ENCODE measurements at places on chromosomes 1 and 21. TPM values are rescaled to one million over a fixed set of nuclear protein-coding genes. Genes with fewer than 3 reads are reported as not detected.
A peak's percentile ranks its signal among the peaks of the same experiment; 100 is the strongest.

DNA sequence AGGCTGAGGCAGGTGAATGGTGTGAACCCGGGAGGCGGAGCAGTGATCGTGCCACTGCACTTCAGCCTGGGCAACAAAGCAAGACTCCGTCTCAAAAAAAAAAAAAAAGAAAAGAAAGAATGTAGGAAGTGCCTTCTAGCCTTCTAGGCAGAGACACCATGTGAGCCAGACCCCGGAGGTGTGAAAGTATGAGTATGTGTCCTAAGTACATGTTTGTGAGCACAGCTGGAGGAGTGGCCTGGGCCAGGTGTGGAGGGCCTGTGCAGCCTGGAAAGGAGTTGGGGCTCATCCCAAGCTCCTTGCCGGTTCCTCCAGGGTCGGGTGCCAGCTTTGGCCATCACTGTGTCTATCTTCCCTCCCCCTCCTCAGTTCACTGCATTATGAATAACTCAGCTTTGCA lies 13.0 kb downstream of the SOX13 start:
- no peaks in the 10 kb centered on the region for H3K36me3 ChIP-seq
- no peak for DNase-seq
- H3K27ac ChIP-seq, result peak overlapping the region; percentile 67
- H3K4me3 ChIP-seq, result no peak overlapping the region
- H3K27me3 ChIP-seq, result no peaks in the 10 kb centered on the region
- H3K4me1 ChIP-seq, result peaks cover 40% of the 10 kb centered on the region

Gene INKA2
- total RNA-seq, result not detected

Gene TAL1
- total RNA-seq, result not detected

DNA sequence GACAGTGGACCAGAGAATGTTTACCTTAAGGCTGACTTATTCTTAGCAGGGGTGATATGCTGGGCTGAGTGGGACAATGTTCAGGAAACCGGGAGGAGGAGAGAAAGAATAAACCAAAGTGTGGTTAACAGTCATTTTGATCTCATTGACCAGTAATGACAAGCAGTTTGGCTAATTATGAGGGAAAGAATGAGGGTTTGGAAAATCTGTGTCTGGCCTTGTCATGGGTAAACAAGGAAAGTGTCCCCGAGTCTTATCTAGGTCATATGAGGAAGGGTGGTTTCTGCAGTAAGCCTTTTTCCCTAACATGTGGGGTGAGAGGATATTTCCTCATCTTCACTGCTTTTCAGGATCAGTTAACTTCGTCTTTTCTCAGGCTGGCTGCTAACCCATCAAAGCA lies 155.0 kb downstream of the TPR start:
- H3K27me3 ChIP-seq, result peaks cover 15% of the 10 kb centered on the region
- H3K4me1 ChIP-seq, result no peaks in the 10 kb centered on the region
- DNase-seq, result no peak
- H3K27ac ChIP-seq, result no peak overlapping the region
- H3K4me3 ChIP-seq, result no peak overlapping the region

DNA sequence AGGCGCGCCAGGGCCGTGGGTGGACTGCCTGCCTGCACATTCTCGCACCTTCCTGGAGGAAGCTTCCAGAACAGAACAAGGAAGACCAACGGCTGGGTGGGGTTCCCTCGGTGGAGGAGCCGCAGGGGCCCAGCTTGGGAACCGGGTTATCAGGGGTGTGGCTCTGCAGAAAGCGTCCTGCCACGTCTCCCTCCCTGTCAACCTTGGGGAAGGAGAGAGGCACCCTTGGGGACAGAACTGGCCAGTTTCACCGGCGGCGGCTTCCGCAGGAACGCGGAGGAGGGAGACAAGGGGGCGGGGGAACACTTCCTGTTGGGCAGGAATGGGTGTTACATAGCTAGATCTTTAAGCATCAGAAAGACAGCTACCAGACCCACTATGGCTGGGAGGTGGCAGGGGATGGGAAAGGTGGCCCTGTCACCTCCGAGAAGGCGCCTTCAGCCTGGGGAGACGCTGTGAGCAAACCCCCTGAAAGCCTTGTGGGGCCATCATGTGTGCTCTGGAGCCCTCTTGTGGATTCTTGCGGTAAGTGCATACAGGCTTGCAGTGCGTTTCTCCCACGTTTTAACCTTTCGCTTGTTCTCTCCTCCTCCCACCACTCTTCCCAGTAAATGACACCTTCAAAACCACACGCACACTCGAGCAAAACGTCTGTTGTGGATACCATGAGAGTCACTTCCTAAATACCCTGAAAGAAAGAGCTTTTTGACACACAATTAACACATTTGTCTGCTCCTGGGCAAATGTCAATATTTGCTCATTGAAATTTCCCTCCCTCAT lies 3.8 kb upstream of the PLEKHA6 start:
- H3K36me3 ChIP-seq, result no peaks in the 10 kb centered on the region
- peak; percentile 81 for DNase-seq
- peak overlapping the region; percentile 61 for H3K4me3 ChIP-seq

GRCh38 chr1:237270353-237270752 lies 228.4 kb downstream of the RYR2 start:
- no peak for DNase-seq
- no peaks in the 10 kb centered on the region for H3K36me3 ChIP-seq
- no peaks in the 10 kb centered on the region for H3K27me3 ChIP-seq
- H3K4me3 ChIP-seq, result peak overlapping the region; percentile 5
- peaks cover 10% of the 10 kb centered on the region for H3K4me1 ChIP-seq
- no peak overlapping the region for H3K27ac ChIP-seq

All from natural killer cell treated with Interleukin-12 subunit alpha and Interleukin-12 subunit beta and Interleukin-15 and Interleukin-18, amount 100 ng/mL, for 72 hours (primary cell).